ENCODE measurements at places on chromosomes 11 and 22.

- no peak for DNase-seq
Observed at GRCh38 chr11:126167488-126167887, 44.0 kb downstream of the RPUSD4 start.

DNA sequence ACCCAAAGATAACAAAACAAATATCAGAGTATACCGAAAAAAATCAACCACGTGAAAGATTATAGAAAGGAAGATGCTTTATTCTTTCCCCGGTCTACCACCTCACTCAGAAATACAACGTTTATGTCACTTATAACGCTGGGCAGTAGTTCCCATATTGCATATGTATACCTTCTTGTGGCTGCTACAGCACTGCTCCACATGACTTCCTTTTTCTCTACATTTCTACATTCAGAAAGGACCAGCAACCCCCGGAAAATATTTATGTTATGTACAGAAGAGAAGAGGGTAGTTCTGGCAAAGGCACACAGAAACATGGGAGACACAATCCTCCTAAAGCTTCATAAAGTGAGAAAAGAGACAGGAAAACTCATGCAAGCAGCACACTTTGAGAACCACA lies 56.8 kb downstream of the MTMR2 start:
- DNase-seq: no peak

DNA sequence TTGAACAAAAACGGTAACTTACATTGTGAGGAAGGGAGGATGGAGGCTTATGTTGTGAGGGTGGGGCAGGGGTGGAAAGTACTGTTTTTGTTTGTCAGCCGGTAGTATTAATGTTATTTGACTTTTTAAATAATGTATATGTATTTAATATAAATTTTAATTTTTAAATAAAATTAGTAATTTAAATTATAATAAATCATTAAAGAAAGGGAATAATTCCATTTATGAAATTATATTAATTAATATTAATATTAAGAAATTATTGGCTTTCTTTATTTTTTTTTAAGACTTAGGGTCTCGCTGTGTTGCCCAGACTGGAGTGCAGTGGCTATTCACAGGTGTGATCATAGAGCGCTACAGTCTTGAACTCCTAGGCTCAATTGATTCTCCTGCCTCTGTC lies 24.0 kb upstream of the TNRC6B start:
- DNase-seq: no peak

- DNase-seq: no peak
Observed at GRCh38 chr11:67384851-67385366, 6.9 kb upstream of the RAD9A start.

DNA sequence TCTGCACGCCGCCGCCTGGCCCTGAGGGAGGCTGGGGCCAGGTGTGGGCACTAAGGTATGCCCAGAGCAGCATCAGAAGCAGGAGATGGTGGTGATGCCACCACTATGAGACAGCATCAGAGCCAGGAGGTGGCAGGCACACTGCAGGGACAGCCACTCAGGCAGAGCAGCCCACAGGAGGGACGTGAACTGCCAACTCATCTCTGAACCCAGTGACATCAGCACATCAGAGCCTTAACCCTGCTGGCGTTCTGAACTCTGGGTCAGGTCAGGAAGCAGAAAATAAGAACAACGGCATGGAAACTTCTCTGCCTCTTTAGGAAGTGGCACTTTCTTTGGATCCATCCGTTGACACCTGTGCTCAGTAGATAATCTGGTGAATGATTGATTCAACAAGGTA lies 14.7 kb upstream of the IFT27 start:
- peak; percentile 52 for DNase-seq

GRCh38 chr11:10236840-10237239 lies 57.2 kb downstream of the SBF2 start:
- no peak for DNase-seq

DNA sequence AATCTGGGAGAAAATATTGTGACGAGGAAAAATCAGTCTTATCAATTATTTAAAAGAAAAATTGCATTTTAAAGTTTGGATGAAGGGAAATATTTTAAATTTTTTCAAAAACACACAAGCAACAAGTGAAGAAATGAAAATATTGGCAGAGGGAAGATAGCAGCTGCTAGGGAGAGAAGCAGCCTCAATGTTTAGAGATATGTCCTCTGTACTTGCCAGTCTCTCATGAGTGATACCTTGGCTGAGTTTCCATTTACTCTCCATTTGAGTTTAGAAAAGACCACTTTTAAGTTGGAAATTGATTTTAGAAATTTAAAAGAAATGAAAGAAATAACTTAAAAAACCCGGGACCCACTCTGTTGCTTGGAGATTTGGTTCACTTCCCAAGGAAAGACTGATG lies 88.6 kb upstream of the DBX1 start:
- DNase-seq: no peak

DNA sequence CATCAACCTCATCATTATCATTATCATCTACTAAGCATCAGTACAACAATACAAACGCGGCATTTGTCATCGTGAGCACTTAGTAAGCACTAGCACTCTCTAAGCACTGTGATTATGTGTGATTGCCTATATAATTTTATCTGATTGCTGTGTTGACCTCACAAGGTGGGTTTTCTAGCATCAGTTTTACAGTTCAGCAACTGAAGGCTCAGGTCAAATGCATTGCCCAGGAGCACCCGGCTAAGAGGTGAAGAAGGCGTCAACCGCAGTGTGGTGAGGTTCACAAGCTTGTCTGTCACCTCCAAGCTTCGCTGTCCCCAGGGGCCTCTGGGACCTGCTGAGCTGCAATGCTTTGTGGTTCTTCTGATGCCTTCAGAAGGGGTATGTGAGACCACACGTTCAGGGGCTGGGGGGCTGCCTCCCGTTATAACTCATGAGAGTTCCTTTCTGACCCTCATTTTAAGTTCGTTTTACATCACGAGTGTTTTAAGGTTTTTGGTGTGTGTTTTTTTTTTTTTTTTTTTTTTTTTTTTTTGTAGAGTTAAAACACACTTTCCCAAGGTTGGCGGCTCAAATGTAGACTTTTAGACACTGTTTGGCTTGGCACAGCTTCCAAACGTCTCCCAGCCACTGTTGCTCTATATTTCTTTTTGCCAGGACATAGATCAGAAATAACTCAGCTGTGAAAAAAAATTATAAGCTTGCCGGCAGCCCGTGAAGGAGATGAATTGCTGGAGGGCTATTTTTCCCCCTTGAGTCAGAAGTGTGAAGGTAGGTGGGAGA lies 33.8 kb upstream of the SCUBE1 start:
- peak; percentile 57 for DNase-seq

DNA sequence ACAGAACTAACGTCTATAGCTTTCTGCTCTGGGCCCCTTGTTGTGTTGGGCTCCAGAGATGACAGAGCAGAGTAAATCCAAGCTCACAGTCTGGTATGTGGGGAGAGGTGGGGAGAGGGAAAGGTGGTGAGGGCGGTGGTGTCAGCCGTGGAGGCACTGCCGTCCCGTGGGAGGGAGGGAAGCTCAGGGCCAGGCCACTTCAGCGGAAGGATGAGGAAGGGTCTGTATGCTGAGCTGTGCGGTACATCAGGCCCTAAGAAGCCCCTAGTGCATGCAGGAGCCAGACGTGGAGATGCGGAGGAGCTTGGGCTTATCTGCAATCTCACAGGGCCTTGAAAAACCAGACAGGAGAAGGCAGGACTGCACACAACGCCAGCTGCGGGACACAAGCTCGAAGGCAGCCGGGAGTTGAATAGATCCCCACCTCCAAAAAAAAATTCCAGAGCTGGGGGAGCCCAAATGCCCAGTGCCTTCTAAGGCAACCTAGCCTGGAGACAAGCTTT lies 1.5 kb downstream of the KRTAP5-5 start:
- no peak for DNase-seq

DNA sequence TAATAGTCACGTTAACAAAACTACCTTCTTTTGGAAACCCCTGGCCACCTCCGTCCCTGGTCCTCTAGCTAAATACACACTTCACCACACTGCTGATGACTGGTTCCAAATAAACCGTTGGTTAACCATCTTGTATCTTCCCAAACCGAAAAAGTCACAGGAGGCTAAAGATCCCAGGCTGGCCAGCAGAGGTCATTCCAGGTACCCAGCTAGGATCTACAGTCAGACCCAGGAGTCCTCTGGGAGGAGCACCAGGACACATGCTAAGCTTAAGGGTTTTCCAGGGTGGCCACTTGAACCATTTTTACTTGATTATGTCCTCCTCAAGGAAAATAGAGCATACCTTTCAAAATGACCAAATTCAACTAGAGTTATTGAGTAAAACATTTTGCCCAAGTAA lies 103.2 kb downstream of the ETS1 start:
- no peak for DNase-seq

DNA sequence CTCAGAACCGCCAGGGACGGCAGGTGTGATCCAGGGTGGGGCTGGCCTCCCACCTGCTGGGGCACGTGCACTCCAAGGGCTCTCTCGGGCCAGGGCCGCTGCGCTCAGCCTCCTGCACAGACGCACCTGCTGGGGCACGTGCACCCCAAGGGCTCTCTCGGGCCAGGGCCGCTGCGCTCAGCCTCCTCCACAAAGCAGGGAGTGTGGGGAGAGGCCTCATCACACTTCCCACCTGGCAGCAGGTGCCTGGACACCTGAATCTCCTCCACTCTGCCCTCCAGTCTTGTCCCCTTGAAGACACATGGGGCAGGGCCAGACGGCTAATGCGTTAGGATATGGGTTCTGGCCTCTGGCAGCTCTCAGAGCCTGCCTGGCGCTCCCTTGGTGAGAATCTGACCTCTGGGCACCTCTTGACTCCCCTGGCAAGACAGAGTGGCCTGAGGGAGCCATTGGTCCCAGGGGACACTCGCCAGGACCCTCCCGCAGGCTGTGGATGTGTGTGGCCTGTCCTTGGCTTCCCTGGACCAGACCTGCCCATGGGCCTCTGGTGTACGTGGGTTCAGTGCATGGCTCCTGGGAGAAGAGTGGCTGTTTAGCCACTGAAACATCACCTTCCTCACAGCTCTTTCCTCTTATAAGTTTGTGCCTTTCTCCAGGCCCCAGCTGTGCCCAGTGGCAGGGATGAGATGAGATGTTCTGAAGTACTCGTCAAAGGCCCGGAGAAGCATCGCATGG lies 73.5 kb downstream of the BRD1 start:
- no peak for DNase-seq

DNA sequence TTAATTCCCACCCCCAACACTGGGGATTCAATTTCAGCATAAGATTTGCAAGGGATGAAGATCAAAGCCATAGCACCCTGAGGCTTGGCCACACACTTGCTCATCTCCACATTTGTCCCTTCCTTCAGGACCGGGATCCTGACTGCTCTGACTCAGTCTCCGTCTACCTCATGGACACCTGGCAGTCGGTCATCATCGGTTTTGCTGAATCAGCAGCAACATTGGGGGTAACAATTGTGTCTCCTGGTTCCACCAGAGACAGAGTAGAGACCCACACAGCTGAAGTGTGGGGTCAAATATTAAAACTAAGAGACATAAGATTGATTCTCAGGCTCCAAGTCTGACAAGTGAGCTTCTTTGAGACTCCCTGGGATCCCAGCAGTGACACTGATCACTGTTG lies 34.6 kb downstream of the GGTLC2 start:
- no peak for DNase-seq

GRCh38 chr11:134589129-134589528 lies 177.1 kb upstream of the B3GAT1 start:
- no peak for DNase-seq

DNA sequence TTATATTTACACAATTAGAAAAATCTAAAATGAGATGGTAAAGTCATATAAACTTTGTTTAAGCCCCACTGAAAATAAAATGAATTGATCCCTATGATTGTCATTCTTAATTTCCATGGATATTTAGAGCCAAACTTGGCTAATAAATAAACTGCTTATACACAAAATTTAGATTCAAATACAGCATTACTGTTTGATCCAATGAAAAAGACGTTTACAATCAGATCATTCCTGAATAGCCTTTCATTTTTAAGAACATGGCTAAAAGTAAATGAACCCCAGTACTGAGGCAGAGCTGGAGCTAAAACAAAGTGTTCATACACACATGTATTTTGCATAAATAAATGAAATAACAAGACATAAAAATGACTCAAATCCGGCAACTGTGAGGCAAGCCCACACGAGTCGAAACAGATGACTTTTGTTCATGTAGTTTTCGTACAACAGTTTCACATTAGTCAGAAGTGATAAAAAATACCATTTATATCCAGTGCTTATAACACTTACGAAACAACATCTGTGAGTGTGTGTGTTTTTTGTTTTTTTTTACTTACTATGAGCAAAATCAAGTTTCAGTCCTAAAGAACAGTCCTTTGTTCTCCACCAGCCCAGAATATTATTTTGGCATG lies 386.5 kb downstream of the SOX6 start:
- no peak for DNase-seq

DNA sequence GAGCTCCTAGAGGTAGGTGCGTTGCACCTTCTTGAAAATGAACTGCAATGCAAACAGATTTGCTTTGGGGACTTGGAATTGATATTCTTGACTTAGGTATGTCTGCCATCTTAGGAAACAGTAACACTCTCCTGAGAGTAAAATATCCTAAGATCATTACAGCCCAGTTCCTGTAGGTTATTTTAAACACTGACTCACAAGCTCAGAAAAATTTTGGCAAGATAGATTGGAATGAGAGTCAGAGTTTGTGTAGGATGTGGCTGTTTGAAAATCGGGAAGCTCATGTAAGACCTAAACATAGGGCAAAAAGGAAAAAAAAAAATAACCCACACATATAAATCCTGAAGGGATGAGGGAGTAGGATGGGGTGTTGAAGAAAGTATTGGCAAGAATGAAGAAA lies 377.0 kb upstream of the LRRC4C start:
- DNase-seq: no peak

GRCh38 chr11:58592760-58593472 lies 14.1 kb downstream of the ZFP91 start:
- DNase-seq: peak; percentile 65

DNA sequence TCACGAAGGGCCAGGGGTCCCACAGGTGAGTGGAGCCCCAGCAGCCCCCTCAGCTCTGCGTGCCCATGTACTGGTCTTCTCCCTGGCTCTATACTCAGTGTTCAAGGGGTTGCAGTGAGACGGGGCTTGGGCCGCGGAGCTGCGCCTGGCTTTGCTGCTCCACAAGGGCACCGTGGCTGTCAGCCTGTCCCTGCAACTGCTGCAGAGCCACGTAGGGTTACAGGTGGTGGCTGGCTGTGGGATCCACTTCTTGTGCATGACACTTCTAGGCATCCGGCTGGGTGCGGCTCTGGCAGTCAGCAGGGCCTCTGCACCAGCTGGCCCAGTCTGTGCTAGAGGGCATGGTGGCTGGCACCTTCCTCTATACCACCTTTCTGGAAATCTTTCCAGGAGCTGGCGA lies 14.3 kb downstream of the MTFP1 start:
- no peak for DNase-seq

All from stimulated activated CD8-positive, alpha-beta memory T cell treated with anti-CD3 and anti-CD28 coated beads, Interleukin-4, amount 100 ng/mL, for 48 hours (primary cell).